ENCODE measurements at places on chromosomes 12 and 14.

GRCh38 chr12:130776857-130777339 lies 60.8 kb upstream of the RIMBP2 start:
- DNase-seq: no peak

- no peak for DNase-seq
Observed at GRCh38 chr12:67193704-67194103, 75.5 kb upstream of the CAND1 start.

DNA sequence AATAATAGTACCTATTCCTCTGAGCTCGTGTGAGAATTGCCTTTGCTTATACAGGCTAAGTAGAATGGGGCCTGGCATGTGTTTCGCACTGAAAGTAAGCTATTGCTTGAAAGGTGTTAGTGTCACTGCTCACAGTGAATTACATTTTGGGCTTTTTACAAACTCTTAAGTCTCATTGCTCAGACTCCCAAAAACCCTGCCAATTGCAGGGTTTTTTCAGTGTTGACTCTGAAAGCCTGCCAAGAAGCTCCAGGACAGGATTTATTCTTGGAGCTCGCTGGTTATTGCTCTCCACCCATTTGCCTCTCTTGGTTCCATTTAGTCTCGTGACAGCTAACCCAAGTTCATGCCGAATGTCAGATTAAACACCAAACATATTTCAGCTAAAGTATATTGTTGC lies 39.8 kb downstream of the NOPCHAP1 start:
- no peak for DNase-seq

DNA sequence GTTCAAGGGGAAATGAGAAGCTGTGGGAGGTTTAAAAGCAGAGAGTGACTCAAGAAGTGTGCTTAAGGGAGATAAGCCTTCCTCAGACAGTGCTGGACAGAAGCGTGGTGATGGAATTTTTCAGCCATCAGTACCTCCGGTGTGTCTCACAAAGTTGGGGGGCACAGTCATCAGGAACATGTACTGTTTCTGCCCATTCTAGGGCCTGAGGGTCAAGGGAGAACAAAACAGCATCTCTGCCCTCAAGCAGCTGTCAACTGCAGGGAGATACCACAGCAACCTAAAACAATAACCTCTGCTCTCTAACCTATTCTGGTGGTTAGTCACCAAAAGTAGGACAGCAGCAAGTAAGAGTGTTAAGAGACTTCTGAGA lies 2.0 kb upstream of the STON2 start:
- no peak for DNase-seq

DNA sequence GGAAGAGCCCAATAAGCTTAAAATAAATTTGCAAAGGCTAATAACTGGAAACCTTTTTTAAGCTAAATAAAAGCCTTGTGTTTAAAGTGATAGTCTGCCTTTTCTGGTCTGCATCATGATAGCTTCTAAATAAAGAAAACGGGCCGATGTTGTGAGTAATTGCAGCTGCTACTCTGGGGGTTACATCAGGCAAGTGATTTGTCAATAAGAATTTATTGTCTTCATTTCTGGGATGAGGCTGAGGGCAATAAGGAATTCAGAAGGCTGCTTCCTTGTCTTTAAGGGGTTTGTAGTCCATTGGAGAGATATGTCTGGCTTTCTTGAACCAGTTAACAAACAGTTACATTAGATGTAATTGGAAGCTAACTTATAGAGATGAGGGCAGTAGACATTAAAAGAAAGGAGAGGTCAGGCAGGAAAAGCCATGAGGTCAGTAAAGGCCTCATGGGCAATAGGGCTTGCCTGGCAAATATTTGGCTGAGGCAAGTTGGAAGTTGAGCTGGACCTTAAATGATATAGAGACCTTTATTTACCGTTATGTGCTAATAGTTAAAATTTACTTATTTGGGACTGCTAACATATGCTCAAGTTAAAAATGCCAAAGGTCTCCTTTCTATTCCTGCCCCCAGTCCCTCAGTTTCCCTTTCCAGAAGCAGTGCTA lies 85.0 kb downstream of the CRADD start:
- DNase-seq: no peak

DNA sequence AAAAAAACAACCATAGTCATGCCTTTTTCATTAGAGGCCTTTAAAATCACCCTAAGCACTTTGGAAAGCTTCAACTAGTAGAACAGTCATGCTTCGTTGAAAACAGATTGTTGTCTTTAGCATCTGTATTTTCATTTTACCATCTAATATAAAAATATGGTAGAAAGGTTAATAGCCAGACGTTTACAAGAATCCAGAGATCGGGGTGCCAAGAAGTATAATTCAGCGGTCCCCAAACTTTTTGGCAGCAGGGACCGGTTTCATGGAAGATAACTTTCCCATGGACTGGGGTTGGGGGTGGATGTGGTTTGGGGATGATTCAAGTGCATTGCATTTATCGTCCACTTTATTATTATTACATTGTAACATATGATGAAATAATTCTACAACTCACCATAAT lies 138.4 kb downstream of the GLT1D1 start:
- no peak for DNase-seq

DNA sequence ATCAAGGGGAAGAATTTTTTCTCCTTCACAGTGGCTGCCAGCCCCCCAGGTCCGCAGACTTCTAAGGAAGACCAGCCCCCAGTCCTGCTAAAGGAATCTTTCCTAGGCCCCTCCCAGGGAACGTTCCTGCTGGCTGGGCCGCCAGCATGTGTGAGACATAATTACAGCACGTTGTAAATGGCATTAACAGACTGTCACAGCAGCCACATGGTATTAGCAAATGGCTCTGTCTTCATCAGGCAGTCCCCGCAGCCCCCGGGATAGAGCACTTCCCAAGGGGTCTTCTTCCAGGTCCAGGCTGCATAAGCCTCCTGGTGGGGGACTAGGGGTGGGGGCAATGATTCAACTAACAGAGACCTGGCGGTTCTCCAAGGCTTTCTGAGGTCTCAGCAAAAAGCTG lies 34.9 kb upstream of the FAM222A start:
- DNase-seq: no peak

- no peak for DNase-seq
Observed at GRCh38 chr12:79055926-79056674, 191.5 kb downstream of the SYT1 start.

- DNase-seq: no peak
Observed at GRCh38 chr12:103667125-103667524, 80.1 kb downstream of the STAB2 start.

GRCh38 chr12:107998863-107999262 lies 130.2 kb upstream of the WSCD2 start:
- no peak for DNase-seq

- no peak for DNase-seq
Observed at GRCh38 chr14:83991666-83992065, 1538.3 kb upstream of the FLRT2 start.

- DNase-seq: peak; percentile 50
Observed at GRCh38 chr12:49750027-49750995, 9.0 kb downstream of the TMBIM6 start.

- DNase-seq: no peak
Observed at GRCh38 chr12:46209170-46209569, 59.7 kb downstream of the SLC38A1 start.

DNA sequence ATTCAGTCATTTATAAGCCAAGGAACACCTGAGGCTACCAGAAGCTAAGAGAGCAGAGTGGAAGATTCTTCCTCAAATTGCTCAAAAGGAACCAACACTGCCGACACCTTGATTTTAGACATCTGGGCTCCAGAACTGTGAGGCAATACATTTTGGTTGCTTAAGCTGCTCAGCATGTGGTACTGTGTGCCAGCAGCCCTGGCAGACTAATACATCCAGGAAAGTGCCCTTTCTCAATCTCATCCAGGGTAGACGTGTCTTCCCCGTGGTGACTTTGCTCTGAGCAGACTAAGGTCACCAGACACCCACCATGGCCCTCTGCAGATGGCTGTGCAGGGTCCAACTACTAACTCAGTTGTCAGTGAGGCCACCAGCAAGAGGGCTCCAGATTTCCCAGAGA lies 122.8 kb downstream of the VRK1 start:
- no peak for DNase-seq

DNA sequence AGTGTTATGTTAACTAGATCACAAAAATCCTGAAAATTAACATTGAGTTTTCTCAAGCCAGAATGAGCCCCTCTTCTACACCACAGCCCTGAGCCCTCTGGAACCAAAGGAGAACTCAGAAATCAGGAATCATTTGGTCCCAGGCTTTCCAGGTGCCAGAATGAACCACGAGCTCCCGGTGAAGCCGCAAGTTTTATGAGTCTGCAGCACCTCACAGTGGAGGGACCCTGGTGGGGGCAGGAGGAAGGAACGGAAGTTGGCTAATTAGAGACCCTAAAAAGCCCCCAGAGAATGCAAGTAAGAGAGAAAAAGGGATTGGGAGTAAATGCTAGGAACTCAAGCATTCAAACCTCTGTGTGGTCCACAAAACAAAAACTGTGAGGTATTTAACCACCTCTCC lies 52.9 kb upstream of the BCL2L14 start:
- DNase-seq: no peak

DNA sequence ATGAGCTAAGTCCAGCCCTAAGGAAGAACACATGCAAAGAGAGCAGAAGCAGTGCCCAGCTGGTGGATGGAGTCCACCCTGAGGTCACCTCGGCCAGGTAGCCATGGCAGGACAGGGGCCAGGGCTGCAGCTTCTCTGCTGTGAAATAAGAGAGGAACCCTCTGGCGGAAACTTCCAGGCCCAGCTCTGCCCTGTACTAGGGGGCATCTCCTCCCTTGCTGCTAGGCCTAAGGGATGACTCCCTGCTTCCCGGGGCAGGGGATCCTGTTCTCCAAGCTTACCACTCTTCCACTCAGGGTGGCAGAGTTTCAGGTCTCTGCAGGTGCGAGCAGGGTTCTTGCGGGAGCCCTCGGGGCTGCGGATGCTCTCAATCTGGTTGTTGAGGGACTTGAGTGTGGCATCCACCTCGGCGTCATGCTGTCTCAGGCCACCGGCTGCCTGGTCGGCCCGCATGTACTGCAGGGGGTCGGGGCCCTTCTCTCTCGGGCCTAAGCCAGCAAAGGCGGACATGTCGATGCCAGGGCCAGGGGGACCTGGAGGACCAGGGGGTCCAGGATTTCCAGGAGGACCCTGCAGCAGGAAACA lies 11.7 kb downstream of the TMEM106C start:
- no peak for DNase-seq

- no peak for DNase-seq
Observed at GRCh38 chr12:67889931-67890330, 99.3 kb upstream of the IFNG-AS1 start.

DNA sequence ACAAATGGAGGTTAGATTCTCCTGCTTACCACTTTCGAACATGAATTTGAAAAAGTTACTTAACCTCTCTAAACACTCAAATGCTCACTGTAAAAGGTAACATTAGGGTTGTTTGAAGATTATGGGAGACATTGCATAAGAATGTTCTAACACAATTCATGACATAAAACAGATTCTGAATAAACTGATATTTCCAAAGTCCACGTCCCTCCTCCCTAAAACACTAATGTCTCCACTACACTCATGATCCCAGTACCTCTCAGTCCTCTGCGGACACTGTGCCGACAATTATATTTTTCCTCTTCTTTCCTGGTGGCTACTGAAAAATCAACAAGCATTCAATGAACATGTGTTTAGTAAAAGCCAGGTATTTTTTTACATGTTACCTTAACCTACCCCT lies 18.8 kb upstream of the IAPP start:
- DNase-seq: no peak

GRCh38 chr14:91269076-91269991 lies 24.8 kb upstream of the GPR68 start:
- DNase-seq: no peak

- no peak for DNase-seq
Observed at GRCh38 chr12:59075968-59076490, 155.7 kb upstream of the LRIG3 start.

DNA sequence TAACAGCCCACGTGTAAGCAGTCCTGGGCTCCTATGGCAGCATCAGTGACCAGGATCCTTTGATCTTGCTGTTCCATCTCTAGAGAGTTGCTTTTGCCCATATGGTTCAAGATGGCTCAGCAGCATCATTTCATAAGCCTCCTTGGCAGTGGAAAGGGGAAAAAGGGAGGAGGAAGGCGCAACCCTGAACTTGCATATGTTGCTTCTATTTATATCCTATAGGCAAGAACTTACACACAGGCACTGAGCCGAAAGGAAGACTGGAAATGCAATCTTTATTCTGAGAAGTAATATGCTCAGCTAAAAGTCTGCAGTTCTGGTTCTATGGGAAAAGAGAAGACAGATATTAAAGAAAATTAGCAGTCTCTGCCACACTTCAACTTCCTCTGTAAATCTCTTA lies 167.7 kb upstream of the PLXNC1 start:
- DNase-seq: no peak

- no peak for DNase-seq
Observed at GRCh38 chr12:105850103-105850968, 288.4 kb downstream of the NUAK1 start.

DNA sequence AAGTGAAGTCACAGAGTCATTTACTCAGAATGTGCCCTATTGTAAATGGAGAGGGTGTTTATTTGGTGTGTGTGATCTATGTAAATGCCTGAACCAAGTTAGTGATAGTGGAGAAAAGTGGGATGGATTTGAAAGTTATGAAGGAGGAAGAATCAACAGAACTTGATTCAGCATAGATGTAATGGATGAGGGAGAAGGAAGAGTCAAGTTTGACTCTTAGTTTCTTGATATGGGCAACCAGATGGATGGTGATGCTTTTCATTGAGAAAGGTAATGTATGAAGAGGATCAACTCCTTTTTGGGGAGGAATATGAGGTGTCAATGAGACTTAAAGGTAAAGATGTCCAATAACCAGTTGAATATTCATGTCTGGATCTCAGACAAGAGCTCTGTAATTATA lies 6.7 kb upstream of the MON2 start:
- no peak for DNase-seq

Measured in activated T-cell treated with anti-CD3 and anti-CD28 coated beads, Interleukin-2, amount 50 U/mL, for 24 hours (primary cell).